ENCODE measurements at places on chromosomes 6 and 20. TPM values are rescaled to one million over a fixed set of nuclear protein-coding genes. Genes with fewer than 3 reads are reported as not detected.

GHRH gene
- not detected for total RNA-seq

ASIP gene
- total RNA-seq, result not detected

DNA sequence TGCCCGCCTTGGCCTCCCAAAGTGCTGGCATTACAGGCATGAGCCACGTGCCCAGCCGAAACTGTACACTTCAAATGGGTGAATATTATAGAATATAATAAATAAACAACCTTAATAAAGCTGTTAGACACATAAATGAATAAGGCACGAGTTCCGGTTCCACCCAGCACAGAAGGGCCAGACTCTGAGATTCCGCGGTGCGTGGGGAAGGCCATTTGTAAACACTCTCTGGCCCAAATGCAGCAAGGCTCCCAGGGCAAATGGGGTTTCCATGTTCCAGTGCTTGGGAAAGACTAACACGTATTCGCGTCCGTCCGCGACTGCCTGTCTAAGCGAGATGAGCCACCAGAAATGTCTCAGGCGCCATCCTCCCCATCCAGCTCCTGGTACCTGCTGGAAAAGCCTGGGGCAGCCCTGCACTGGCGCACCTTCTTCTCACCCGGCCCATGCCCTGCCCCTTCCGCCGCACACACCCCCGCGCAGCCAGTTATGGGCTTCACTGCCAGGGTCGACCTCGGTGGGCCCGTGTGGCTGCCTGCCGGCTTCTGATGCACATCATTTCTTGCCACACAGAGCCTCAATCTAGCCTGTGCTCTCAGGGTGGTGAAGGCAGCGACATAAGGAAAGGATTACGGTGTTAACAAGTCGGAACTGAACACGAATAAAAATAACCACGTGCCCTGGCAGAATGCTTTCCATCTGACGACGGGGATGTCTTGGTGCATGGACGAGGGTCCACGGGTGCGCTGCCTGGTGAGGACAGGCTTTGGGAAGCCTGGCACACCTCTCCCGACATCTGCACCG is 5.5 kb upstream of the LSM14B start:
- DNase-seq, result no peak

GRM1 gene
- not detected for total RNA-seq

GRCh38 chr6:130945401-130945919 is 117.6 kb downstream of the EPB41L2 start:
- no peak for DNase-seq

DNA sequence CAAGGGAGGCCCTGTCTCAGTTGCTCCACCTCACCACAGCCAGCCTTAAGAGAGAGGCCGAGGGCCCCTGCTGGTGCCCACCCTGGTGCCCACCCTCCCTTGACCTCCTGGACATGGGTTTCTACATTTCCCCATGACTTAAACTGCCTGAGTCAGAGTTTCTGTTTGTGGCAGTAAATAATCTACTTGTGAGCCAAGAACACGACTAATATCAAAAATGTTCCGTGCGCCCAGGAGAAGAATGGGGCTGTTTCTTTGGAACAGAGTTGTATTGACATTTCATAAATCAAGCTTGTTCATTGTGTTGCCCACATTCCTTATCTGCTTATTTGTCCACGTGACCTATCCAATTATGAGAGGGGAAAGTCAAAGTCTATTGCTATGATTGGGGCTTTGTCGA is 143.5 kb downstream of the ANKRD60 start:
- no peak for DNase-seq

DNA sequence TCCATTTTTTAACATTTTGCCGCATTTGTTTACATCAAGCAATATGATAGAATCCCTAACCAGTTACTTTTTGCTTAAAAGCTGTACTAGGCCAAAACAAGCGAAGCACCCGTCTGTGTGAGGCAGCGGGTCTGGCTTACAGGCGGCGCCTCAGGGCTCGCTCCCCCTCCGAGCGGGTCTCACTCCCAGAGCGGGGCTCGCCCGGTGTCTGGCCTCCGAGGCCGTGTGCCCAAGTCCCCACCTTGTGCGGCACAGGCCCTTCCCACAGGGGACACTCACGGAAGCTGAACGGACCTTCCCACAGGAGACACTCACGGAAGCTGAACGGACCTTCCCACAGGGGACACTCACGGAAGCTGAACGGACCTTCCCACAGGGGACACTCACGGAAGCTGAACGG is 23.4 kb downstream of the ZBTB46 start:
- DNase-seq, result no peak

DNA sequence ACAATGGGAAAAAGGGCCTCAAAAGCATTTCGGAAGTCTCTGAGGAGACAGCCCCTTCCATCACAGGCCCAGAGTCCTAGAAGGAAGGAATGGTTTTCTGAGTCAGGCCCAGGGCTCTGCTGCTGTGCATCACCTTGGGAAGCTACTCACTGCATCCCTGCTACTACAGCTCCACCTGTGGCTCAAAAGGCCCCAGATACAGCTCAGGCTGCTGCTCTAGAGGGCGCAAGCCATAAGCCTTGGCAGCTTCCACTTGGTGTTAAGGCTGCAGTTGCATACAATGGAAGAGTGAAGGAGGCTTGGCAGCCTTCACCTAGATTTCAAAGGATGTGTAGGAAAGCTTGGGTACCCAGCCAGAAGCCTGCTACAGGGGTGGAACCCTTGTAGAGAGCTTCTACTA is 54.8 kb downstream of the MEI4 start:
- DNase-seq, result no peak

Data from omental fat pad (tissue), 4 donors.